Psoas muscle (tissue), 8 donors: ENCODE measurements at places on chromosomes 3 and 15. TPM values are rescaled to one million over a fixed set of nuclear protein-coding genes. Genes with fewer than 3 reads are reported as not detected.

DNA sequence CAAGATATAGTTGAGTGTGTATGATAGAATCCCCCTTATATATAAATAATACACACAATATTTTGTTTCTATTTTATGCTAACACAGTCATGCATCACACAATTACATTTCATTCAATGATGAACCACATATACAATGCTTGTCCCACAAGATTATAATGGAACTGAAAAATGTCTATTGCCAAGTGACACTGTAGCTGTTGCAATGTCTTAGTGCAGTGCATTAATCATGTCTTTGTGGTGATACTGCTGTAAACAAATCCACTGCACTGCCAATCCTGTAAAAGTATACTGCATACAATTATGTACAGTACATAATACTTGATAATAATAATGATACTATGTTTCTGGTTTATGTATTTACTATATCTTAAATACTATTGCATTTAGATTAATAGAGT is 512.1 kb upstream of the CNTN3 start:
- DNase-seq = no peak

DNA sequence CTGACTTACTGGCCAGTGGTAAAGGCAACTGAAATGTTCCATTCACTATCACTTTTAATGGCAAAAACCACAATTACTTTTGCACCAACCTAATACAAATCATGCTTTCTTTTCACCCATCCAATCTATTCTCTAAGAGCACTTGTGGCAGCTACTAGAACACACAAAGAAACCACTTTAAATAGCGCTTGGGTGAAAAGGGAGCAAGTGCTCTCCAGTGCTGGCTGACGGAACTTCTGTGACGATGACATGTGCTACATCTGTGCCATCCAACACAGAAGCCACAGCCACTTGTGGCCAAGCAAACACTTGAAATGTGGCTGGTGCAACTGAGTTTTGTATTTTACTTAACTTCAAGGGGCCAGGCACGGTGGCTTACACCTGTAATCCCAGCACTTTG is 18.9 kb downstream of the SH3BP5 start:
- no peak for DNase-seq

DNA sequence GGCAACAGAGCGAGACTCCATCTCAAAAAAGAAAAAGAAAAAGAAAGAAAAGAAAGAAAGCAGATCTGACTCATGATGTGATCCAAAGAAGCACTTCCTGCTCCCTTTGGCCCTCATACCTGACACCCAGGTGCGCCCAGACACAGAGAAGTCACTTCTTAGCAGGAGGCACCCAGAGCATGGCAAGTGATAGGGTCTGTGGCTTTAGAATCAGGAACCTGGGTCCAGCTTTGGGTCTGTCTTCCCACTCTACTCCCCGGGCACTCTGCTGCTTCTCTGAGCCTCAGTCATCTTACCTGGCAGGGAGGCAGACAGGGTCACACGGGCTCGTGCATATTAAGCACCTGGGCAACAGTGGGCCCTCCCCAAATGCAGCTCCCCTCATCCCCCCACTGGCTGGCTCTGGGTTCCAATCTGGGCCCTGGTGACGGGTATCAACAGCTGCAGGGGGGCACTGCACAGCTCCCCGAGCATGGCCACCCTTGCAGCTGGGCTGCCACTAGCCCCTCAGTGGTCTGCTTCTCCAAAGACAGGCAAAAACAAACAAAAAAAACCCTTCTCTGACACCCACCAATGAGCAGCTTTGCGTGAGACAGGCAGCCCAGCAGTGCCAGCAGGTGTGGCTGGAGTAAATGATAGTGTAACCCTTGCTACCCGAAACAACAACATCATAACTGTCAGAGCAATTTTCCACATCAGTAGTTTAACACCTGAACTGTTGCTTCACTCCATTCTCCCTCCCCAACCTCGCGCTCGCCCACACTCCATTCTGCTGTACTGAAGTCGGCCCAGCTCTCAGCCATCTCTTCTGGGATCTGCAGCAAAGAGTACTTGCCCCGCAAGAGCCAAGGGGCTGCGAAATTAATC is 99.8 kb downstream of the MEGF11 start:
- DNase-seq = no peak

DNA sequence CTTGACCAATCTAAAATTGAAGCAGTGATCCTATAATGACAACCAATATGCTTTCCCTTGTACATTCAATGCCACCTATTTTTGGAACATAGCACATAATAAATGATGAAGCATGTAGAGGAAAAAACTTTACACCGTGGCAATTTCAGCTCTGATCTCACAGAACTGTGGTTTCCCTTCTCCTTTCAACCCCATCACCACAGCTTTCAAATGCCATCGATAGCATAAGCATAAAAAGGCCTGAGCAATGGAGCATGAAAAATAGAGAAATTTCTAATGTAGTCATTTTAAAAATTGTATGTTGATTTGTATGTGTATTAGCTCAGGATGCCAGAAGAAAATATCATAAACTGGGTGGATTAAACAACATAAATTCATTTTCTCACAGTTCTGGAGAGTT is 406.0 kb upstream of the TMCO5A start:
- no peak for DNase-seq

DNA sequence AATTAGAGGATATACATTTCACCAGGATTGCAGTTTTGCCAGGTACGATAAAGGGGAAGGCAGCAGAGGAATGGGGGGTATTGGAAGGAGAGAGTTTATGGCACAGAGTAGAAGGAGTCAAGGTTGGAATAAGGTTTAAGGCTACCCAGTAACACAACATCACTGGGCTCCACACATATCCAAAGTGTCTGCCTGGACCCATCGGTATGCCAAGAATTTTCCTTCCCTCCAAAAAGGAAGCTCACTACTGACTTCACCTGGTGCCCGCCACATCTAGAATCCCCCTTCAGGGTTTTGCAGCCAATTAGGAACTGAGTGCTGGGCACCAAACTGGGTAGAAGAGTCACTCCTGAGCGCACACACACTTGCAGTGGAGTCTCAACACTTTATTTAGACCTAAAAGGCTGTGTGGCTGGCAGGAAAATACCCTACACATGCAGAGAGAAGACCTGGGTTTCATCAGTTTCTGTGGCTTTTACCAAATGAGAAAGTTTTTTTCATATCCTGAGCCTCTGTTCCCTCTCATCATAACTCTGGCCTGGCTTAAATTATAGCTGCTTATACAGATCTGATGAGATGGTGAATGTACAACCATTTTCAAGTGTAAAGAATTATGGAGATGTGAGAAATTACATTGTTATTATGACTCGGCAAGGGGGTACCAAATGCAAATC is 190.8 kb upstream of the LPP start:
- no peak for DNase-seq

DNA sequence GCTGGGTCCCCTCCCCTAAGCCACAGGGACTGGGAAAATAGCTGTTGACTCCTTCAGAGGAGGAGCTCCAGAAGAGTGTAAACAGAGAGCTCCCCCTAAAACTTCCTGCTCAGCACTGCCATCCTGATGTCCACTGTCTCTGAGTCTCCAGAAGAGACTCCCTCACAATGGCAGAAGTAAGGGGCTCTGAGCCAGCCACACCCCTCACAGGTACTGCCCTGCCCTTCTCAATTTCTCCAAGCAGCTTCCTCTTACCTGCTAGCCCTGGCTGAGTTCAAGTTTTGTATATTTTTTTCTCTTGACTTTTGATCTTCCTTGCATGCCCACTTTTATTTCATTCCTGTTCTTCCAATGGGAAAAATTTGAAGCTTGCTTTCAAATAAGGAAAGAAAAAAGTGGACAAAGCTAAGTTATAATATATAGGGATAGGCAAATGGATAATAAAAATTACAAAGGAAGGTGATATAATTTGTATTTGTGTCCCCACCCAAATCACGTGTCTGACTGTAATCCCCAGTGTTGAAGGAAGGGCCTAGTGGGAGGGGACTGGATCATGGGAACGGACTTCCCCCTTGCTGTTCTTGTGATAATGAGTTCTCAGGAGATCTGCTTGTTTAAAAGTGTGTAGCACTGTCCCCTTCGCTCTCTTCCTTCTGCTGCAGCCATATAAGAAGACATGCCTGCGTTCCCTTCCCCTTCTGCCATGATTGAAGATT is 442.2 kb upstream of the WNT5A start:
- no peak for DNase-seq

GRCh38 chr3:144364737-144365136 is 393.1 kb downstream of the DIPK2A start:
- no peak for DNase-seq

PLCB2 gene
- total RNA-seq = 4.6 TPM

COL8A1 gene
- total RNA-seq = 5.4 TPM

MEIS2 gene
- 1.9 TPM for total RNA-seq

SNX33 gene
- total RNA-seq = 8.0 TPM

NISCH gene
- 33.4 TPM for total RNA-seq
